Cortex of kidney (tissue), 1 donor: ENCODE measurements at places on chromosomes 7 and 10.

- DNase-seq = no peak
Measured at GRCh38 chr10:3902809-3903410, 117.9 kb upstream of the KLF6 start.

- DNase-seq = no peak
Measured at GRCh38 chr7:608954-609353, 89.3 kb upstream of the PDGFA start.

- DNase-seq = no peak
Measured at GRCh38 chr7:154385214-154385613, 333.0 kb downstream of the DPP6 start.

DNA sequence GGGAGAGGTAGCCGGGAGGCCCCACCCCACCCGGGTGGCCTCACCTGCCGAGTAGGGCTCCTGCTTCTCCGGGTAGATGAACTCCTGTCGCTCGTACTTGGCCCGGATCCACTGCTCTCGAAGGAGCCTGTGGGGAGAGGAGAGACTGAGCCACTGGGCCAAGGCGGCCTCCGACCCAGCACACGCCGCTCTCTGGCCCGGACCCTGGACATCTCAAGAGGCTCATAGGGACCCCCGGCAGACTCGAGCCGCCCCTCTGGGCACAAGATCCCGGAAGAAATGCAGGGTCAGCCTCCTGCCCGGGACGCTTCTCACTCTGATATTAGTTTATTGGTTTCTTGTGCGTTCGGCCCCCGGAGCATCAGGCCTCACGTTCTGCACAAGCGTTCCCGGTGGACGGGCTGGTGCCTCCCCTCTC, 34.5 kb downstream of the ADAP1 start:
- DNase-seq = no peak

DNA sequence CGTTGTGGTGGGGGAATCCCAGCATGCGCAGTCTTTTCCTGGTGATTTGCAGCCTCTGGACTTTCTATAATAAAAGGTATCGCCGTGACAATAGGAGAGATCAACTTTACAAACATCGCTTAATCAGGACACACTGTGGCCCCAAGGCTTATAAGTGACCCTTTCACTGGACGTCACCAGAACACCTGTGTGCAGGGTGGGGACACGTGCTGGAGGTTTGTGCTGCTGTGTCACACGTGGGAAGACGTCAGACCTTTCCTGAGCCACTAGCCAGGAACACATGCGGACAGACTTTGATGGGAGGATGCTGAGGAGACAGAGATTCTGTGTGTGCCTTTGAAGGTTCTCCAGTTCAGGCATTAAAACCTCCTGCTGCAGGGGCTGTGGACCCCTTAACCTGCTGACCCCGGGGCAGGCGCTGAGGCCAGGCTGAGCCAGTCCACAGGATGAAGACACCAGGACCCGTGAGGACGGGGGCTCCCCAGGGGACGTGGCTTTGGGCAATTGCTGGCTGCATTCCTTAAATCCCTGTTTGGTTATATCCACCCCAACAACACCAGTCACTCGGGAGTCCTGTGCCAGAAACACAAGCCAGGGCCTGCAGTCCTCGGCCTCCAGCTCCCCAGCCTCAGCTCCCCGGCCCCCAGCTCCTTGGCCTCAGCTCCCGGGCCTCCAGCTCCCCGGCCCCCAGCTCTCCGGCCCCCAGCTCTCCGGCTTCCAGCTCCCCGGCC, 183.4 kb downstream of the PTPRN2 start:
- no peak for DNase-seq

DNA sequence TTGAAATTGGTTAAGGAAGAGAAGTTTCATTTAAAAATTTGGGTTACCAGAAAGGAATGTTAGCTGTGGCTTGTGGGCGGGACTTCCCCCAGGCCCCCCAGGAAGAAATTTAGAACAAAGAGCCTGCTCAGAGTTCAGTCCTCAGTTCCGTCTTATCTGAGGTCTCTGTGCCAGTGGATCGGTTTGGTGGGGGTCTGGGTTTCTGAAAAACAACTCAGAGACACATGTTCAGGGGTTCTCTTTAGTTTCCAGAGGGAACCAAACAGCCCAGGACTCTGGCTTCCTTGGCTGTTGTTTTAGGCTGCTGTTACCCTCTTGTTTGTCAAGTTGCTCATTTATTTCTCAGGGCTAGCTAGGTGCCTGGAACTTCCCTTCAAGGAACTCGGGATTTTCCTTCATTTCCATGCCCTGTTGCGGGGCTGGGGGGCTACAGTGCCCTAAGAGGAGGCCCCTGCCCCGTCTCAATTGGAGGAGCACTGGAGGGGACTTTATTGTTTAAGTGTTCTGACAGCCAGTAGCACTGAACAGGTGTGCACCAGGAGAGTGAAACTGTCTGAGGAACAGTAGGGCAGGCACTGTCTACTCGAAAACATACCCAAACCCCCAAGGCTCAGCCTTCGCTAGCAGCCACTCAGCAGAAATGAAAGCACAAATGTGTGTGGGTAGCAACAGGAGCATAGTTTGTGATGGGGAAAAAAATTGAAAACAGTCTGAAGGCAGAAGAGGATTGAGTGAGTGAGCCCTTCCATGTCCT, 59.9 kb downstream of the ALOX5 start:
- DNase-seq = no peak

DNA sequence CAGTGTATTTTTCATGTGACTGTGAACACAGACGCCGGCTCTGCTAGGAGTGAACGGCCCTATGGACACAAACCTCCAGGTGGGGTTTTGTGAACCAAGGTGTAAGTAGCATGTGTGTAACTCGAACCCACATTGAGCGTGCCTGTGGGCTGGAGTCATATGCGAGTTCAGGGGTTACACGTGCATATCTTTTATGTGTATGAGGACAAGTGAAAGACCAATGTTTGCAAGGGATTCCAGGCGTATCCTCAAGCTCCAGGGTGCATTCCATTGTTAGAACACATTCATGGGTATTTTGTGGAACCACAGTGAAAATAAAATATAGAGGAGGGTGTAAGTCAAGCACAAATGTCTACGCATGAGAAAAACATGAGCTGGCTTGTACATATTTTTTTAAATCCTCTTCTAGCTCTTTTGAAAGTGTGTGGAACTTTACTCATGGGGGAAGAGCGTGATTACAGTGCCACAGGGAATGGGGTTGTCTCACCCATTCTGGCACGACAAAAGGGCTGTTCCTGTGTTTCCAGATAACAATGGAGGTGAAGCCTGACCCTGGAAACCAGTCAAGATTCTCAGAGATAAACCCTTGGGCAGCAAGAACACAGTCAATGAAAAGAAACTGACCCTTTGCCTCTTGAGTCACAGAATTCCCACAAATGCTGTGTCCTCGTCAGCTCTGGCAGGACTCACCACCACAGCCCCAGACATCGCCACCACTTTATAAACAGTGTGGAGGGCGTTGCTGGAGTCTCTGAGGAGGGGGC, 37.0 kb upstream of the GOT1 start:
- DNase-seq = no peak

- DNase-seq = no peak
Measured at GRCh38 chr7:24777806-24778205, 20.5 kb upstream of the GSDME start.

DNA sequence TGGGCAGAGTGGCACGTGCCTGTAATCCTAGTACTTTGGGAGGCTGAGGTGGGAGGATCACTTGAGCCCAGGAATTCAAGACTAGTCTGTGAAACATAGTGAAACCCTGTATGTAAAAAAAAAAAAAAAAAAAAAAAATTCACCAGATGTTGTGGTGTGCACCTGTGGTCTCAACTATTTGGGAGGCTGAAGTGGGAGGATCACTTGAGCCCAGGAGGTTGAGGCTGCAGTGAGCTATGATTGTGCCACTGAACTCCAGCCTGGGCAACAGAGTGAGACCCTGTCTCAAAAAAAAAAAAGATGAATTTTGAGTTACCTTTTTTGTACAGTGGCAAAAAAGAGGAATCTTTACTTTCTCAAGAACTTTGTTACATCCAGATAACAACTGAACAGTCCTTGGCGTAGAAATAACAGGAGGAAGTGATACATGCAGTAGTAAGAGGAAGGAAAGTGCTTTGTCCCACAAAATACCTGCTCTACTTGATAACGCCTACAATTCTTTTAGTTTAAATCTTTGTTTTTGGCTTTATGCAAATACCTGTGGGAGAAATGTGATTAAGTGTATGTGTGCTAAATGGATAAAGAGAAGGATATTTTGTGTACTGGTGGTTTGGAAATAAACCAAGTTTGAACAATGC, 29.3 kb downstream of the SPAG6 start:
- DNase-seq = no peak

- no peak for DNase-seq
Measured at GRCh38 chr10:128257428-128257827, 131.2 kb upstream of the MKI67 start.

GRCh38 chr7:105016709-105017656, 3.0 kb downstream of the KMT2E start:
- DNase-seq = no peak

- no peak for DNase-seq
Measured at GRCh38 chr7:115933471-115933870, 97.1 kb downstream of the TFEC start.

DNA sequence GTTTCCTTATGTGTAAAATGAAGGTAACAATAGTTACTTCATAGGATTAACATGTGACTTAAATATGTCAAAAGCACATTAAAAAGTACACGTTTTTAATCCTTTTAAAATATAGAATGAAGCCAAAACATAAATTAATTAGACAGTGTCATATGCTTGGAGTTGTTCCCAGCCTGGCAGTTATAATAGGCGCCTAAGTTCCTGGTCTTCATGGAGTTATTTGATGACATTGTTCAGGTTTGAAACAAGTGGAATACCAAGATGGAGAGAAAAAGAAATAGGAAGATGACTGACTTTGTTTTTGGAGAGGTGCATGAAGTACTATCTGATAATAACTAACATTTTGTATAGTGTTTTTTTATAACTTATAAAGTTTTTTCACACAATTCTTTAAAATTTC, 67.3 kb downstream of the ZNRF2 start:
- no peak for DNase-seq

DNA sequence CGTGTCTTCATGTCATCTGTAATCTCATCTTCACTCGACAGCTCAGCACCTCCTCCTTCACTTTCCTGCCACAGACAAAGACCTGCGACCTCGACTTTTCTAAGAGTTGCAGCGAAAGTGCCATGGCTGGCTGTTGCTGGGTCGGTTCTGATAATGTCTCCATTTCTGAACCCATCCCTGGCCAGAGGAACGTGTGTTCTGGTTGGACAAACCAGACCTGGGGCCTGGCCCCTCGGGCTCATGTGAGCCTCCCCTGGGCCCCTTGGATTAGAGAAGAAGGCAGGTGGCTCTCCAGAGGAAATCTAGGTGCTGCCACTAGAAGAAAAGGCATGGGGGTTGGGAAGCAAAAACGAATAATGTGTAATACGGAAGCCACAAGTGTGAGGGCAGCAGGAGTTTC, 273.7 kb downstream of the GLRX3 start:
- no peak for DNase-seq

GRCh38 chr7:106568680-106569499, 92.1 kb downstream of the CCDC71L start:
- no peak for DNase-seq

GRCh38 chr10:86370006-86370585, 3.5 kb upstream of the GRID1 start:
- DNase-seq = no peak

DNA sequence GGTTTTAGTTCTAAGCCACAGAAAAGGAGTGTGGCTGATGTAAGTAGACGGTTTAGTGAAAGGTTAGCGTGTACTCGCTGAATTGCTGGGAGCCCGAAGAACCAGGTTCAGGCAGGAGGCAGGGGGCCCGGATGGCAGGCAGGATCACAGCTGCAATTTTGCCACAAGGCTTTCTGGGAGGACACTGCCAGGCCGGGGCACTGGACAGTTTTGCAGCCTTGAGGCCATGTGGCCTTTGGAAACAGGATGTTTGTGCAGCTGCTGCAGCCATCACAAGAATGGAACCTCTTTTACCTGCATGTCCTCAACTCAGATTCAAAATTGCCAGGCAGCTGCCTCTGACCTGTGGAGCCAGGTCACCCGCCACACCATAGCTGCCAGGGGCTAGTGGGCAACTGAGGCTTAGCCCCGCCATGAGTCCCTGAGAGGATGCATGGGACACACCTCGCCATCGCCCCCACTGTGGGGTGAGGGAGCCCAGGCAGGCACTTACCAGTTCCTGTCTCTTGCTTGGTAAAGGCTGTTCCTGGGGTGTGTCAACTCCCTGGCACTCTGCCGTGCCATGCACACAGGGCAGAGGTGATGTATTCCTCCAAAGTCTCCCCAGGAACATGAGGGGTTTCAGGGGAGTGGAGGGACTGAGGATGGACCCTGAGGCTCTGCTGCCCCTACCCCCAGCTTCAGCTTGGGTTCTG, 188.6 kb downstream of the RPS24 start:
- no peak for DNase-seq

DNA sequence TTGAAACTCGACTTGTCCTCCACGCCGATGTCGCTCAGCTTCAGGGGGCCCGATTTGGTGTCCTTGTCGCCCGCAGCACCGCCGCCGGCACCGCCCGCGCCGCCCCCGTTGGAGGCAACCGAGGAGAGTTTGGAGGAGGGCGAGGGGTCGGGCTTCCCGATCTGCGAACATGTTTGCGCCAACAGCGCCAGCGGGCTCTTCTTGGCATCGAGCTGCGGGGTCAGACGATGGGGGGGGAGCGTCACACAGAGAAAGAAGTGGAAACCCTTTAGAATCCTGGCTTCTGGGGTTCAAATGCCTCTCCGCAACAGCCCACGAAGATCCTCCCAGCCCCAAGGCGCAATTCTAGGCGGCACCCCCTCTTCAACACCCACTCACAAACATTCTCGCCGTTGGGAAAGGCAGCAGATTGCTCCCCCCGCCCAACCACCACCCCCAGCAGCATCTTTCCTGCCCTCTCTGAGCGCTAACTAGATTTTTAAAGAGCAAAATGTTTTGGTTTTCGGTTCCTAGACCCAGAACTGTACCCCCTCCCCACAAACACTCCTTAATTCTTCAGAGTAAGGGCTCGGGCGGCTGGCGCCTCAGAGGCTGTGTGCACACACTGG, 1.3 kb downstream of the ZNF503 start:
- no peak for DNase-seq

GRCh38 chr7:16136896-16137295, 284.4 kb downstream of the CRPPA start:
- no peak for DNase-seq

DNA sequence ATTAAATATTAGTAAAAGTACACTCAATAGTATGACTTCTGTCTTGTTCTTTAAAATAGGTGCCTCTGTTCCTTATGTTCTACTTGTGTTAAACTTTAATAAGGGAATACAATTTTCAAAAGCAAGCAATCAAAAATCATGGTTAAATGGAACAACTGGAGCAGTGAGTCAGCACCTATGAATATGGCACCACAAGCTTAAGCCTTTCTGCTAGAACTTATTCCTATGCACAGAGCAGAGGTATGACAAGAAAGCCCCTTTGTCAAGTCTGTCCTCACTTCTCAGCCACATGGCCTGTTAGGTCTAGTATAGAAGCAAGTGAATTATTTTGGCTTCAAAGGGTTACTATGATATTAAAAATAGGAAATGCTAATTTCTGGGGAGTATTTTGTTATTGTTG, 29.8 kb downstream of the FAM13C start:
- no peak for DNase-seq
